ENCODE measurements at places on chromosomes 13 and 19.

GRCh38 chr19:13834244-13835069 is 39.2 kb downstream of the ZSWIM4 start:
- DNase-seq: no peak

DNA sequence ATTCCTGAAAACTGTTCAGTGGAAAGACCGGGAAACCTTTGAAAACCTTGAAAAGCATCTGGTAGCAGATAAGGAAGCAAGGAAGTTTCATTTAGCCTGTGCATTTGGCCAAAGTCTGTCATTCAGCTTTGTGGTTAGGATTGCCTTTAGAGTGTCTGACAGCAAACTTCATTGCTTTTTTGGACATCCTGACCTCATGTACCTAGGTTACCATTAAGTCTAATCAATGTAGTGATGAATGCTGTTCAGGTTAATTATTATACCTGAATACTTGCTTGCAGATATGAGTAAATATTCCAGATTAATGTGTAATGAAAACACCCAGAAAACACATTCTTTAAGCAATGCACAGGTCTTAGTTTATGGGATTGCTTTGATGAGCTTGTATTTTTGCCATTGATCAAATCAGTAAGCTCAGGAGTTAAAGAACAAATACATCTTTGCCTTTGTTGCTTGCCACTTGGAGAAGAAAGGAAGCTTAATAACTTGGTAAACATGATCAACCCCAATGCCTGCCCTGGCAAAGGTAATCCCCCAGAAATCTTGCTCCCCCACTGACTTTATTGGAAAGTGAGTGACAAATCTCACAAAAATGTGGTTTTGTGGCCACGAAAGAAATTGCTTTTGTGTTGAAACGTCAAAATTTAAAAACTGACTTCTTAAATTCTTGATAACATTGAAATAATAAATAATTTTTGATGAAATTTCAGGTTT is 87.4 kb downstream of the SLC15A1 start:
- DNase-seq: no peak

DNA sequence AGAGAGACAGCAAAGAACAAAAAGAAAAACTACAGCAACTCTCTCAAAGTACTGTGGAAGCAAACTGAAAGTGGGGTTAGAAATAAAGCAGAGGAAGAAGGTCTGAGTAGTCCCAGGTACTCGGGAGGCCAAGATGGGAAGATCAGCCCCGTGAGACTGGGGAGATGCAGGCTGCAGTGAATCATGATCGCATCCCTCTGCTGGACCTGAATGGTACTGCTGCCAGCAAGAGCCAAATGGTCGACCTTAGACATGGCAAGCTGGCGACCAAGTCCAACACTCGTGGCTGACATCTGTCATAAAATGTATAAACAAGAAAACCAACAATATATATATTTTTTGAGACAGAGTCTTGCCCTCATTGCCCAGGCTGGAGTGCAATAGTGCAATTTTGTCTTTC is 33.7 kb upstream of the ZNF724 start:
- DNase-seq: peak; percentile 2

DNA sequence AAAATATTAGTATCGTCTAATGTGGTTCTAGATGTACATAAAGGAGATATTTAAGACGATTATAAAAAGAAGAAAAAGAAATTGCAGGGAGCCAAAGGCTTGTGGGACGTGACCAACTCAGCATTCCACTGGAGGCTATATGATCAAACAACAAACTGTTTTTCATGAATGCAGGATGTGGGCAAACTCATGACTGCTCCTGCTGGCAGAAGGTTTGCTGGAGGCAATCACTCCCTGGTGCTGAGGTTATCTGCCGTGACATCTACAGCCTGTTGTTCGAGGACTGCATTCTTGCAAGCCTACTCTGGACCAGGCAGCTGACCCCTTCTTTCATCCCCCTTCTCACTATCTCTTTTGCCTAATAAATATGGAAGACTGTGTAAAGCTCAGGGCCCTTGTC is 518.1 kb downstream of the UQCRFS1 start:
- no peak for DNase-seq

DNA sequence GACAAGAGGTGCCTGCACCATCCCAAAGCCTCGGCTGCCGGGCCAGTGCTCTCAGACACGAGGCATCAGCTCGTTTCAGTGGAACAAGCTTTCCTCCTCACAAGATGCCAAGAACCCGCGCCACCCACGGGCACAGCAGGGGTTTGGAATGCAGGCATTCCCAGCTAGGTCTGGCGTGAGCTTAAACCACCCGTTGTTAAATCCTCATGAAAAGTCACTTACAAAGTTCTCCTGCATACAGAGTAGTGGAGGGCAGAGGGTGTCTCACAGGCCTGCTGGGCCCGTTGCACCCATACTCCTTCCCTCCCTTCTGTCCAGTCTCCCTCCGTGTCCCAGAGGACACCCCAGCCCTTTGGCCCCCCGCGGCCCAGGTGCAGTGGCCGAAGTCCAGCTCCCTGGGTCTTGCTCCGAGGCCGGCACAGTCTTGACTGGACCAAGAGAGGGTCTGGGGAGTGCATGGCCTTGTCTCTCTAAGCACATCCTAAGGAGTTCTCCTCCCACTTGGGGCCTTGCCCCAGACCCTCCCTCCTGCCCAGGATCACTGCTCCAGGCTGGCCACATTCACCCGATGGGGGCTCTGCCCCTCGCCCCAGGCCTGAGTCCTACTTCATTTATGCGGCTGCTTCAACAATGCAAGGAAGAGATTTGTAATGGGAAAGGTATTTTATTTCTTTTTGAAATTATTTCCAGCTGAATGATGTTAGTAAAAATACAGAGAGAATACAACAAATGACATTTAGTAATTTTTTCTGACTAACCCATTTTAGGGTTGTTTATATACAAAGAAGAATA is 35.2 kb upstream of the GRTP1 start:
- DNase-seq: no peak

DNA sequence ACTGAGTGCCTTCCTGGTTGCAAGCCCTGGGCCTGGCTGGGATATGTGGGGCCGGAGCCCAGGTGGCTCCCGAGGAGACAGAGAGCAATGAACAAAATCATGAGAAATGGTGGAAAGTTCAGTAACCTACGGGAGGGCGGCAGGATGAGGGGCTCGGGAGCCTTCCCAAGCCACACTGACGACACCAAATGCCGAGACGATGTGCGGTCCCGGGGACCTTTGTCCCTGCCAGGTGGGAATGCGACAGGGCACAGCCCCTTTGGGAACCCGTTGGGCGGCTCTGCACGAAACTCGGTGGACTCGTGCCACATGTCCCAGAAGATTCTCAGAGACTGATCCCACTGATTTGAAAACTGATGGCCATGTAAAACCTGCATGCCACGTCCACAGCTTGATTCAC is 11.7 kb upstream of the ZNF14 start:
- no peak for DNase-seq

DNA sequence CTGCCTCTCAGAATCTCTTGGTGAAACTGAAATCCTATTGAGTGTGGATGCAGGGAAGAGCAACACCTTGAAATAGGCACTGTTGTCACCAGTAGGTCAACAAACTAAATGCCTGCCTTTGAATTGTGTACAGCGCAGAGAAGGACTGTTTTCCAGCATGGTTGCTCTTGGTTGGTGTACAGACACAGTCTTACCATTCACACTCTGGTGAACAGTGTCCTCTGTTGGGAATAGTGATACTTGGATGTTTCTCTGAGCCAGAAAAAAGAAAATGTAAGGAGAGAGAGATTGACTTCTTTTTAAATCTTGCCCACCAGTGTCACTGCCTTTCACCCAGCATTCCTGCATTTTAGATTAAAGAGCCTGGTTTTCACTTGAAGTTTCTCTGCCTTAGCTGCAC is 179.7 kb downstream of the STK24 start:
- DNase-seq: no peak

GRCh38 chr19:41307954-41308449 is 2.0 kb upstream of the CCDC97 start:
- DNase-seq: no peak

- no peak for DNase-seq
Observed at GRCh38 chr19:11296264-11296663, 304 bp downstream of the TSPAN16 start.

GRCh38 chr13:45352031-45352430 is 11.0 kb upstream of the TPT1 start:
- no peak for DNase-seq

DNA sequence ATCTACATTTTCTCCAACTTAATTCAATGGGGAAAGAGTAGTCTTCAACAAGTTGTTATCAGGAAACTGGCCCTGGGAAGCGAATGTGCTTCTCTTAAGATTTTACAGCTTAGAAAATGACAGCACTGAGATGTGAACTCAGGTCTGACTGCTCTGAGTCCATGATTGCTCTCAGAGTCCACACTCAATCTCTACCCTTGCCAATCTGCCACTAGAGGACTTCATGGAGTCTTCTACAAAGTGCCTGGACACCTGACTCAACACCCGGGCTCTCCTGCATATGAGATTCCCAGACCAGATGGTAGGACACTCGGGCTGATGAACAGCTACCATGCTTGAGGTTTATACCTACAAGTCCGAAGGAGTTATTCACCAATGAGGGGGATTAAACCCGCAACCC is 74.8 kb downstream of the ABCC4 start:
- DNase-seq: no peak

DNA sequence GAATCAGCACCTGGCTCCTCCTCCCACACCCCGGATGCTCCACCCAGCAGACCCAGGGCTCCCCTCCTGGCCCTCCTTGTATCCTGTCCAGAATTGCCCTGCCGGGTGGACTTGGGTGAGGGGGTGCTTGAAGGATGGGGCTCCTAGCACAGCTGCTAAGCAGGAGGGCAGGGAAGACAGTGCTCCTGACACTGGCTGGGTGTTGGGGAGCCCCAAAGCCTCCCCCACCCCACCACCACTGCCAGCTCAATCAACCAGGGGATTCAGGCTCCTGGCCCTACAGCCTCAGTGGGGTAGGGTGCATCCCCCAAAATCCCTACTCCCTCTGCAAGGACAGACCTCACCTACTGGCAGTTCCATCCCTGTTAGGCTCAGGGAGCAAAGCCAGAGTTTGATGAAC is 2.6 kb upstream of the CYP4F11 start:
- no peak for DNase-seq

GRCh38 chr19:41697198-41697855 is 9.3 kb upstream of the CEACAM7 start:
- DNase-seq: no peak

DNA sequence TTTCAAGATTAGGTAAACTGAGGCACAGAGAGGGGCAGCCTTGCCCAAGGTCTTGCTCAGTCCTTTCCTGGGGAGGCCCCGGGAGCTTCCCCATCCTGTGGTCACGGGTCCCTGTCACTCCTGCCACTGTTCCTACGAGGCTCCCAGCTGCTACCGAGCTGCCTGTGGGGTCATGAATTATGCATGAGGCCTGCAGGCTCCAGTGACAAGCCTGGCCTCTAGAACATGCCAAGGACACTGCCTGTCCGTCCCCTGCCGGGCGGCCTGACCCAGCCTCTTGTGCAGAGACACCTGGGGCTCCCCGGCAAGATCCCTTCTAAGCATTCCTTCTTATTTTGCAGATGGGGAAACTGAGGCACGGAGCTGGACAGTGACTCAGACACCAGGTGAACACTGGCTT is 2.7 kb downstream of the FCHO1 start:
- peak; percentile 82 for DNase-seq

DNA sequence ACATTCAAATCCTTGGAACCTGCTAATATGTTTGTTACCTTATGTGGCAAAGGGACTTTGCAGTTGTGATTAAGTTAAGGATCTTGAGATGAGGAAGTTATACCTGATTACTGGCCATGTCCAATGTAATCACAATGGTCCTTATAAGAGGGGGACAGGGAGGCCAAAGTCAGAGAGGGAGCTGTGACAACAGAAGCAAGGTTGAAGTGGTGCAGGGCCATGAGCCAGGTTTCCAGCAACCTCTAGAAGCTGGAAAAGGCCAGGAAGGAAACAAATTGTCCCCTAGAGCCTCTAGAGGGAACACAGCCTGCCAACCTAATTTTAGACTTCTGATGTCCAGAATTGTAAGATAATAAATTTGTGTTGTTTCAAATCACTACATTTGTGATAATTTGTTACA is 334.7 kb upstream of the DACH1 start:
- no peak for DNase-seq

- no peak for DNase-seq
Observed at GRCh38 chr19:12647490-12648071, 19.0 kb downstream of the MAN2B1 start.

DNA sequence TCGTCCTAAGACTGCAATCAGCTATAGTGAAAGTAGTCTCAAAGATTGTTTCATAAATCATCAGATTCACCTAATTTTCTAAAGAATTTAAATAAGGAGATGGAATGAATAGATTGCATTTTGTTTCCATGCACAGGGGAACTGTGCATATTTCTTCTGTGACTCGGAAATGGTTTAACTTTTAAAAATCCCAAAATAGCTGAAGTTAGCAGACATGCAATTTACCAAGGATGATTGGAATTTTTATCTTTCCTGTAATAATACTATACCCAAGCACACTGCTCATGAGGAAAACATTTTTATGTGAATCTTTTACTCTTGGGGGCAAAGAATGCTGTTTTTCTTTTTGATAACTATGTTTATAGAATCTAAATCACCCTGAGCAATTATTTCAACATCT is 15.0 kb upstream of the LMO7 start:
- no peak for DNase-seq

DNA sequence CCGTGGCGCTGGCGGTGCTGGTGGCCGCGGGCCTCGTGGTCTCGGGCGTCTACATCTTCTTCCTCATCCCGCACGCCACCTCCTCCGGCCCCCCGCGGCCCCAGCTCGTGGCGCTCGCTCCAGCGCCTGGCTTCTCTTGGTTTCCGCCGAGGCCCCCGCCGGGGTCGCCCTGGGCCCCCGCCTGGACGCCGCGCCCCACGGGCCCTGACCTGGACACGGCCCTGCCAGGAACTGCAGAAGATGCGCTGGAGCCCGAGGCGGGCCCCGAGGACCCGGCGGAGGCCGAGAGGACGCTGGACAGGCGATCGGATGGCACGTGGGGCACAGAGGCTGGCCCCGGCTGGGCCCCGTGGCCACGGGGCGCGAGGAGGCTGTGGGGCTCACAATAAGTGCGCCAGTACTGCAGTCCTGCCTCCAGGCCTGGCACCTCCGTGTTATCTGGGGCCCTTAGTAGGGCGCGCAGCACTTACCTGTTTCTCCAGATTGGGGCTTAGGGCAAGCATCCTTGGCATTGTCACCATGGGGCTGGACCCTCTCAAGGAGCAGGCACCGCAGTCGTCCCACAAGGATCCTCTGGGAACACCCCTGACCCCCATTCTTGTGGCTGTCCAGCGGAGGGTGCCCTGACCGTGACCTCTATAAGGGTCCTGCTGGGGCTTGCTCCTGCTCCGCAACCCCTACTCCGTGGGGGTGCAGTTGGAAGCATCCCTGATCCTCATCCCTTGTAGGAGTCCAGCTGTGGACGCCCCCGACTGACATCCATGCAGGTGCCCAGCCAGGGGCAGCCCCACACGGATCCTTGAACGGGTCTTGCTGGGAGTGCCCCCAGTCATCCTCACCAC is 1.5 kb downstream of the RNF225 start:
- DNase-seq: no peak
